Stimulated activated CD4-positive, alpha-beta T cell treated with anti-CD3 and anti-CD28 coated beads, Interleukin-15, amount 100 ng/mL, for 1 hour (primary cell): ENCODE measurements at places on chromosomes 12 and 14.
A peak's percentile ranks its signal among the peaks of the same experiment; 100 is the strongest.

GRCh38 chr14:68106905-68107304, 287.3 kb downstream of the RAD51B start:
- no peak for DNase-seq

GRCh38 chr12:64680235-64680634, 69.9 kb downstream of the RASSF3 start:
- no peak for DNase-seq

GRCh38 chr12:54126029-54126695, 62.6 kb downstream of the SMUG1 start:
- DNase-seq: no peak

- DNase-seq: no peak
These were observed 6.0 kb upstream of the CEBPE start for GRCh38 chr14:23125011-23125410.

DNA sequence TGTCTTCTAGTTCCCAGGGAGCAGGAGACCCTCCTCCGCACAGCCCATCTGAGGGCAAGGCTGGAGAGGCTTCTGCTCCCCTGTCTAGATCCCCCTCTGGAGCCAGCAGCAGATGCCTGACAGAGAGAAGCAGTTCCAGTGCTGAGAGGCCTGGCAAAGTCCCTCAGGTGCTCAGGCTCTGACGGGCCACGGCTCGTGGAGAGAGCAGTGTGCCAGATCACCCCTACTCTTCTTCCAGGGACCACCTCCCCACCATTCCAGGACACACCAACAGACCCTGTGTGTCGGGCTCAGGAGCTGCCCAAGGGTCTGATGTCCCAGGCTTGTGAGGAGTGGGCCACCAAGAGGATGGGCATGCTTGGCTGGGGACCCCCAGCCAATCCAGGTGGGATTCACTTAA, 22.5 kb upstream of the C14orf180 start:
- DNase-seq: no peak

DNA sequence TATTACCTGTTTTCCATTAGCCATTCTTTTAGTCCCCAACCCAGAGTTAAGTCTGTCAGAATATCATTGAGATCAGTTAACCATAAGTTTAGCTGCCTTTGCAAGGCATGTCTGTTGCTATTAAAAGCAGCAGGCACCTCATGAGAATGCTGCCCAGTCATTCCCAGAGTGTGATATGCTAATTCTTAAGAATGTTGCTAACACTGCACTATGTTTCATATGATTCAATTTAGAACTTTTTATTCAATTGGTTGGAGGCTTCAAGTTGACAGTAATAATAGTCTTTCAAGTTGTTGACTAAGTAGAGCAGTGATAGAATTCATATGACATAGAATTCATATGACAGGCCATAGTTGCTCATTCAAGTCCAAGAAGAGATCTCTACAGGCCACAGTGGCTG, 292.3 kb downstream of the FUT8 start:
- DNase-seq: no peak

- DNase-seq: no peak
These were observed 226.2 kb downstream of the ADAMTS20 start for GRCh38 chr12:43325786-43326185.

- DNase-seq: no peak
These were observed 136.3 kb downstream of the TPH2 start for GRCh38 chr12:72074956-72075355.

- DNase-seq: no peak
These were observed 230.2 kb upstream of the TBX3 start for GRCh38 chr12:114913871-114914801.

DNA sequence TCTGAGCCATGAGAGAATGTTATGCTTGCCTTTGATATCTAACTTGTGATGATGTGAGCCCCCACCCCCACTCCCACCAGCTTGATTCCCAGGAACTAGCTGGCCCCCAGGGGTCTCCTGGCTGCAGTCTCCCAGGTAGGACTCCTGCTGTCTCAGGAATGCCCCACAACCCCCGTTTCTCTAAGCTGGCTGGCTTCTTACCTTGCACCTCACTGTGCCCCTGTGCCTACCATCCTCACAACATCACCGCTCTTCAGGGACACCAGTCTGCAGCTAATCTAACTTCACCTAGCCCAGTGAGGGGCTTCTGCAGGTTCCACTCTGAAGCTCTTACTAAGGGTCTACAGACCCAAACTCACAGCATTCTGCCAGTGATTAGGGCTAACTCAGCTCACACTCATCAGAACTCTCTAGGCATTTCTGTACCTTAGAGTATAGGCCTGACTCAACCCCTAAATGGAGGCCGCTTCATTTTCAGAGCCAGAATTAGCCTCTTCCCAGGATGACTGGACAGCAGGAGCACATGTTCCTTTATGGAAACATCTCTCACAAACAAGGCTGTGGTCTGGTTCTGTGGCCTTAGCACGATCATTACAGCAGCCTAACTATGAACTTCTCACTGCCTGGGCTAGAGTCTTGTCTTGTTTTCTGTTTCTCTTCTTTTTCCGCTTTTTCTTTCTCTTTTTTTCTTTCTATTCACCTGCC, 72.8 kb upstream of the IFNG-AS1 start:
- DNase-seq: no peak

- DNase-seq: no peak
These were observed 51.1 kb downstream of the EMP1 start for GRCh38 chr12:13247596-13247995.

DNA sequence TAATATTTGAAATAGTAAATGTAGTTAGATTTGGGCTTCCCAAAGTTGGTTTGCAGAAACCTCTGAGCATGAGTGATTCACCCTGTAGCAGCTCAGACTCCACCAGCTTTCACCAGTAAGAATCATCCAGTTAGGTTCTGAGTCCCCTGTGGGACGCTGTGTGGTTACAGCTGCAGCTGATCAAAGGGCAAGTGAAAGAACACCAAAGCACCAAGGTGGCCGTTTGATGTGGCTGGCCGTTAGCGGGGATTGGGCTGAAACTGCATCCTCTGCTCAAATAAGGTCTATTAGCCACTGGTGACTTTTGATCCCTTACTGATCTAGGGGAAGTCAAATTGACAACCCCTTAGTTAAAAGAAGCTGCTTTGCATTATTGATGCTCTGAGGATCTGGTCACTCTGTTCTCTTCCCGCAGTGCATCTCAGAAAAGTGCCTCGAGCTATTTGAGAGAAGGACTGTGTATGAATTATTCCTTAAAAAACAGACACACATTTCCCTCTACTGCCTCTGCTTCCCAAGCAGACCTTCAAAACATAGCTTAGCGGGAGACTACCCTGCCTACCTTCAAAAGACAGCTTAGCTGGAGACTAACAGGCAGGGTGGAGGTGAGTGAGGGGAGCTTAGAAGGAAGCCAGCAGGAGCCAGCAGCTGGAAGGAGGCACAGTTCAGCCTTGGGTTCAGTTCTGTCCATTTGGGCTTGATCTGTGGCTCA, 3.7 kb downstream of the ABHD12B start:
- peak; percentile 7 for DNase-seq

DNA sequence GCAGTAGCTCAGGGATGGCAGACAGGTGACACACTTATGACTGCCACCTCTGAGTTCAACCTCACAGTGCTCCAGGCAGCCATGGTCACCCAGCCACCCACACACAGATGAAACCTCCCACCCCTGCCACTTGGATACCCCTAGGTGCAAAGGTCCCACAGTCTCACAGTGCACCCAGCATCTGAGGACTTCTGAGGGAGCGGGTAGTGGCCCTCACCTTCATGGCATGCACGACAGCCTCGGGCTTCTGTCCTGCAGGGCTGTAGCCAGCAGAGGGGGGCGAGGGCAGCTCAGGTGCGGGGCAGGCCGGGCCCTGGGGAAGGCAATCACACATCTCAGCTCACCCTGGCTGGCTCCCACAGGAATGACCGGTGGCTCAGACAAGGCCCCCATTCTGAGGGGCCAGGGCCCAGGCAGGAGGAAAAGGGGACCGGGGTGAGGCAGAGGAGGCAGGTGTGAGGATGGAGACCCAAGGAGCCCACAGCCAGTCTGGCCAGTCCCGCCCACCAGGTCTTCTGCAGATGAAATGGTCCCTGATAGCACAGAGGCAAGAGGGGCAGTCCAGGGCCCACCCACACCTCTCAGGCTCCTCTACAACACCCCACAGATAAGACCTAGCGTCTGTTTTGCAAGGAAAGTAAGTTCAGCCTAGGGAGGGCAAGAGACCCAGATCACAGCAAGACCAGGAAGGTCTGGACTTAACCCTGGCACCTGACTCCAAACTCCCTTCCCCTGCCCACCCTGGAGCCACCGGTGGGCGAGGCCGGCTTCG, 35.8 kb downstream of the CCNK start:
- DNase-seq: no peak

GRCh38 chr14:33114331-33114730, 175.7 kb downstream of the NPAS3 start:
- DNase-seq: no peak

GRCh38 chr12:51590347-51591015, 552 bp upstream of the SCN8A start:
- DNase-seq: peak; percentile 50
